ENCODE measurements at places on chromosomes 2 and 18. TPM values are rescaled to one million over a fixed set of nuclear protein-coding genes. Genes with fewer than 3 reads are reported as not detected.

The CYS1 gene
- total RNA-seq: 26.9 TPM

The SERPINB7 gene
- total RNA-seq: 0.14 TPM

The UGT1A4 gene
- total RNA-seq: not detected

DNA sequence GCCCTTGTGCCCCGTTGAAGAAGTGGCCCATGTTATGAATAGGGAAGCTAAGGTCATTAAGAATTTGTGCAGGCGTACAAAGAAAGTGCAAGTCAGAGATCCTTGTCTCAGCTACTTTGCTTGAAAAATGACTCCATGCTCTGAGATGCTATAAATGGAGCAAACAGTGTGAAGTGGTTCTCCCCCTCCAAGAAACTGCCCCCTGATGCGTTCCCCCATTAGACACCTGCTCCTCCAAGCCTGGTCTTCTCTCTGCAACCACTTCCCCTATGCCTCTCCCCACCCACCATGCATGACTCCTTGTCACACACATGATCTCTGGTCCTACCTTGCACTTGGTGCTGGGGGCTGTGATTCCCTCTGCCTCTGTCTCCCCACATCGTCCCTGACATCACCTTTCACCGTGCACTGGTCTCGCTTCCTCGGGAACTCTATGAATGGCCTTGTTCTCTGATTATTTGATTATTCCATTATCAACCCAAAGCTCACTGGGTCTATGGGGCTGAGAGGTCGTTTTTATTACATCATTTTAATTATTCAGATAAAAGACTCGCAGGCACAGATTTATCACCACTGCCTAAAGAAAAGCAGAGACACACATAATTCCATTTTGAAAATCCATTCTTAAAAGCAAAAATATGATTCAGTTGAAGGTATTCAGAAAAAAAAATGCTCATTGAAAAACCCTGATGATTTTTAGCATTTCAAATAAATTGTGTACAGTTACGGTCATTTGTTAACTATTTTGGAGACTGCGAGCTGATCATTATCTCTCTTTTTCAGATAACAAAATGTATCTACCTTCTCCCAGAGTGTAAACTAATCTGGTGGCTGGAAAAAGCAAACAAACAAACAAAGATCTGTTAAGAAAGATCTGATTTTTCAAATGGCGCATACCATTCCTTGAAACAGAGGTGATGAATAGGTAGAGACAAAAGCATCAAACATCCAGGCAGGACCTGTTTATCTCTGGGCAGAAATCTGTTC is 294.9 kb downstream of the SOX11 start:
- no peak for DNase-seq
- H3K36me3 ChIP-seq: no peaks in the 10 kb centered on the region
- H3K27ac ChIP-seq: no peak overlapping the region
- H3K27me3 ChIP-seq: no peaks in the 10 kb centered on the region
- H3K4me3 ChIP-seq: no peak overlapping the region

DNA sequence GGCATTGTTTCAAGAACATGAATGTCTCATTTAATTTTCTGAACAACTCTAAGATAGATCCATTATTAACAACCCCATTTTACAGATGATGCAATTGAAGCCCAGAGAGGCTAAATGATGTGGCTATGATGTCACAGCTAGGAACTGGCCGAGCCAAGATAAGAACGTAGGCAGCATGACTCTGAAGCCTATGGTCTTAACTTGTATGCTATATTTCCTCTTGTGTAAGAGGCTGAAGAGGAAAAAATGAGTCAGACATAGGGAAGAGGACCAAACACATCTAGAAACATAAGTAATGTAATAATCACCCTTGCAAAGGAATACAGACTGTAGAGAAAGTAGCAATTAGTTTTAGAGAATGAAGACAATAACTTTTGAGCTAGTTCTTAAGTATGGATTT is 416.8 kb downstream of the FIGN start:
- H3K27me3 ChIP-seq: no peaks in the 10 kb centered on the region
- H3K36me3 ChIP-seq: no peaks in the 10 kb centered on the region
- no peak overlapping the region for H3K4me3 ChIP-seq
- H3K27ac ChIP-seq: no peak overlapping the region
- no peaks in the 10 kb centered on the region for H3K4me1 ChIP-seq
- no peak for DNase-seq

DNA sequence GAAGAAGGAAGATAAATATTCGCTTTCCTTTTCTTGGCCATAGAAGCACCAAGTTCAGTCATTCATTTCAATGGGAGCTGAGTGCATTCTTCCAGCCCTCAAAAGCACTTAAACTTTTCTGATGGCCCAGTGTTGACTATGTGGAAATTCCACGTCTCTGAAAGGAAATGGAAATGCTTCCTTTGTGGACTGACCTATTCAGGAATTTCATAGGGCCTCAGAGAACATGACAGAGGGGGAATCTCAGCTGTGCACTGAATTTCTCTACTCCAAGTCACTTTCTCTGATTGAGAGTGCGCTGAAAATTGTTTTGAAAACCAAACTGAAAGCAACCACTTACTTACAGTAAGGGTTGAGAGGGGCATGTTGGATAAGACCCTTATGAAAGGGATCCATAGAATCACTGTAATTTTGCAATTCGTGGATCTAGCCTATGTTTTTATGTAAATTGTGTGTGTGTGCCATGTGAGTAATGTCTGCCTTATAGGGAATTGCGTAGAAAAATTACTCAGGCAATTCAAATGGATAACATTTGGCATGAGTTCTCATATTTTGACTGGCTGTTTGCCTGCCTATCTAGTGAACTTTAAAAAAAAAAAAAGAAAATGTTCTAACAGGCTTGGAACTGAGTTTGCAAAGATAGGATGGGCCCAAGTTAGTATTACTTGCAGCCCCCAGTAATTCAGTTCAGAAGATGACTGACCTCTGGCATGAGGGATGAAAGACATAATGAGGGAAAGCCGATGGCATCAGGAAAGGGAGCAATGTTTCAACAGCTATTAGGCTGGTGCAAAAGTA is 437.0 kb downstream of the PTPRM start:
- no peaks in the 10 kb centered on the region for H3K27me3 ChIP-seq
- peaks cover 14% of the 10 kb centered on the region for H3K4me1 ChIP-seq
- H3K36me3 ChIP-seq: no peaks in the 10 kb centered on the region

DNA sequence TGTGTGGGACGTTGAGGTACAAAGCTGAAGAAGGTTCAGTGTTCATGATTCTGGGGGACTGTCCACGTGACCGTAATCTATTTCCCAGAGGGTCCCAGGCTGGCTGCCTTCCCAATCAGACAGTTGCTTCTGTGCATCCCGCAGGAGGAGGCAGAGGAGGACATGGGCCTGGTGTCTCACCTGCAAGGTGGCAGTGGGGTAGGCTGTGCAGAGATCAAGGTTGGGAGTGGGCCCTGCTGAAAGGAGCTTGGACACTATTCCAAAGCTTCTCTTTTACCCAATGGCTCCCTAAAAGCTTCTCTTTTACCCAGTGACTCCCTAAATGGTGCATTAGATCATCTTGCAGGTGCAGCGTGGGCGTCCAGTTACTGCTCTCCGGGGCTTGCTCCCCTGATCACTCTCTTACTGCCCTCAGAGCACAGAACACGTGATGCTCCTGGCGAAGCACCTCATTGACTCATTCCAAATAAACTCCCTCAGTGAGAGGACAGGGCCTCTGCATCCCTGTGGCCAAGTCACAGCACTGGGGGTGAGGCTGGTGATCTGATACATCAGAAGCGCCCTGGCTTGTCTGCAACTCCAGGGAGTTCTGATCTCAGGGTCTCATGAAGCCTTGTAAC is 41.5 kb downstream of the RNF144A start:
- no peak overlapping the region for H3K4me3 ChIP-seq
- no peak for DNase-seq
- no peaks in the 10 kb centered on the region for H3K27me3 ChIP-seq
- no peak overlapping the region for H3K27ac ChIP-seq

GRCh38 chr2:18750672-18751554 is 161.5 kb upstream of the NT5C1B start:
- H3K4me3 ChIP-seq: no peak overlapping the region
- no peak for DNase-seq
- peaks cover 23% of the 10 kb centered on the region for H3K4me1 ChIP-seq
- H3K27ac ChIP-seq: no peak overlapping the region

GRCh38 chr2:240333985-240334384 is 101.5 kb upstream of the GPC1 start:
- H3K36me3 ChIP-seq: no peaks in the 10 kb centered on the region
- no peaks in the 10 kb centered on the region for H3K27me3 ChIP-seq
- no peak for DNase-seq
- H3K4me1 ChIP-seq: no peaks in the 10 kb centered on the region
- H3K4me3 ChIP-seq: no peak overlapping the region

DNA sequence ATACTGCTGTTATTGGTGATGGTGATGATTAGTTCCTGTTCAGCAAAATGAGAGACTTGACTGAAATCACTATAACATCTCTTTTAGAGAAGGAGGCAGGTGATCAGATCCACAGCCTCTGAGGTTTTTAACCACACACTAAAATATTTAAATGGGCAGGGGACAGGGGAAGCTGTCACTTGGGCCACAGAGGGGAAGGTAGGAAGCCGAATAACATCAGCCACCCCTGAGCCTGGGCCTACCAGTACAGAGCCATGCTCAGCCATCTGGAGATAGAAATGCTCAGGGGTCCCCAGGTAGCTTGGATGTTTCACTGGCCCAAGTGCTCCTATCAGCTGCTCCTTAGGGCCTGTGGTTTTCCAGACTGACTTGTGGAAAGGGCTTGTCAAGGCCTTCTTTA is 122.3 kb downstream of the MRO start:
- H3K4me1 ChIP-seq: no peaks in the 10 kb centered on the region
- H3K27ac ChIP-seq: no peak overlapping the region
- DNase-seq: no peak

All from thoracic aorta (tissue), 2 donors.